Spinal cord (tissue), 10 donors: ENCODE measurements at places on chromosomes 2 and 18.

DNA sequence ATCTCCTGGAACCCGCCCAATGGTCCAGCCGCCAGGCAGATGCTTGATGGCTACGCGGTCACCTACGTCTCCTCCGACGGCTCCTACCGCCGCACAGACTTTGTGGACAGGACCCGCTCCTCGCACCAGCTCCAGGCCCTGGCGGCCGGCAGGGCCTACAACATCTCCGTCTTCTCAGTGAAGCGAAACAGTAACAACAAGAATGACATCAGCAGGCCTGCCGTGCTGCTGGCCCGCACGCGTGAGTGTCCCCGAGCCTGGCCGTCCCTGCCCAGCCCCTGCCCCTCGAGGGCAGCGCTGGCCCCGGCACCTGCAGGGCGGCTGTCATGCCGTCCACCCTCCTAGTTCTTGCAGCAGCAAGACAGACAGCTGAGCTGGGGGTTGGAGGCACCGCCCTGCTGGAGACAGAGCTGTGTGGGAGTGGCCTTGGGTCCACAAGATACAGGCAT is 36.7 kb downstream of the MTERF4 start:
- no peak for DNase-seq

GRCh38 chr18:74758995-74759394 is 161.3 kb downstream of the ZNF407 start:
- no peak for DNase-seq

DNA sequence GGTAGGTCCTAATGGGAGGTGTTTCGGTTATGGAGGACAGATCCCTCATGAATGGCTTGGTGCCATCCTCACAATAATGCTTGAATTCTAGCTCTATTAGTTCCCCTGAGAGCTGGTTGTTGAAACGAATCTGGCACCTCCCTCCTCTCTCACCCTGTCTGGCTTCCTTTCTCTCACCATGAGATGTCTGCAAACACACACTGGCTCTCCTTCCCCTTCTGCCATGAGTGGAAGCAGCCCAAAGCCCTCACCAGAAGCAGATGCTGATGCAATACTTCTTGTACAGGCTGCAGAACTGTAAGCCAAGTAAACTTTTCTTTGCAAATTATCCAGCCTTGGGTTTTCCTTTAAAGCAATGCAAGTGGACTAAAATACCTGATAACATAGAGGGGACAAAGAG is 86.6 kb downstream of the RND3 start:
- no peak for DNase-seq

DNA sequence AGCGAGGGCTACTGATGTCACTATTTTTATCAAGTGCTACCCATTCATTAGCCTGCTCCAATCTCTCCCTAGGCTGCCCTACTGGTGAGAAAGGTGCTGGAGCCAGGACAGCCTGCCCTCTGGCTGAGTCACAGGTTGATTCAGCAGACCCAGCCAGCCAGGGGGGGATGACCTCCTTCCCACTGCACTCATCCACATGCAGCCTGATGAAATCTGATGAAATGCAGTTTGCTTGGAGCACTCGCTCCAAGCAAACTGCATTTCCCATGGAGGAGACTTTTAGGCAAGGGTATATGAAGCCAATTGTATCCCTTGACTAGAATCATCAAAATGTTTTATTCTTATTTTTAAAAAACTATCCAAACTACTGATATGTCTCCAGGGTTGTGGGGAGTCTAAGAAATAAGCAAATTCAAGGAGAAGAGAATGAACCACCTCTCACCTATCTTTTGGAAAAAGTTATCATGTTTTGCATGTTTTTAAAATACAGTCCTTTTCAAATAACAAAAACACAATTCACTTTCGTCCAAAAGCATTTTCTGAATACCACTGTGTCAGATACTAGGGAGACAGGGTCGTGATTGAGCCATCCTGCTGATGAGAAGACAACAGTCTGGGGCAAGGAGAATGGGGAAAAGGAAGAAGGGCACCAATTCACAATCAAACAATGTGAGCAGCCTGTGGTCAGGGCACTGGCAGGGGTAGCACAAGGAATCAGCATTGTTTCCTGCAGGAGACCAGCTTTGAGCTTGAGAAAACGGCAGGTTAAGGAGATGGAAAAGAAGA is 128.3 kb downstream of the AFF3 start:
- DNase-seq = no peak

- no peak for DNase-seq
Observed at GRCh38 chr2:239793836-239794235, 231.3 kb downstream of the NDUFA10 start.

- no peak for DNase-seq
Observed at GRCh38 chr2:70995426-70995729, 705 bp upstream of the TEX261 start.

DNA sequence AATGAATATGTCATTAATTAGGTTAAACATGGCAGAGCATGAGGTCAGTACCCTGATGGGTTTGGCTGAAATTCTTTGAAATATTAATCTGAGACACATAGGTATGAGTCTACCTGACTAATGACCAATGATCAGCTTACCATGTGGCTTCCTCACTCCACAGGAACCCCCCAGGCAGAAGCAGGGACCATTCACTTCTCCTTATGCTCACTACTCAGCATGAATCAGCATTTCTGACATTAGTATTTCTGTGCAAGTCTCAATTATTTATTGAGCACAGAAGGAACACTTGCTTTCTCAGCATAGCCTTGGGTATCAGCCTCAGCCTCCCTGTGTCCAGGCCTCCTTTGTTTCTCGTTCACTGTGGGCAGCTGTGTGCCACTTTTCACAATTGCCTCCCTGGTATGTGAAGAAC is 9.3 kb upstream of the KCNE4 start:
- DNase-seq = no peak

DNA sequence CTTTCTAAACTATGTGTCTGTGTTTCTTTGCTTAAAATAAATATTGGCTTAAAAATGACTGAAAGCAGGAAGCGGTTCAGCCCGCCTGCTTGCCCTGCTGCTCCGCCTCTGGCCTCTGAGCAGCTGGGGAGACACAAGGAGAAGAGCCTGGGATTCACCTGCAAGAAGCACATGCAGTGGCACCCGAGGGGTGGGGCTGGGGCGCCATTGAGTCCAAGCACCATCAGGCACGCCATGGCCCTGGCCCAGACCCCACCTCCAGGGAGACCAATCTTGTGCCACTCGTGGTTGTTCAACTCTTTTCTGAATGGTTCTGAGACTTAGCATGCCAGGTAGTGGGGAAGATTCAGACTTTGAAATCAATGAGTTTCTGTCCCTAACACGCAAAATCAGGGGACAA is 495.5 kb upstream of the MYT1L start:
- no peak for DNase-seq

DNA sequence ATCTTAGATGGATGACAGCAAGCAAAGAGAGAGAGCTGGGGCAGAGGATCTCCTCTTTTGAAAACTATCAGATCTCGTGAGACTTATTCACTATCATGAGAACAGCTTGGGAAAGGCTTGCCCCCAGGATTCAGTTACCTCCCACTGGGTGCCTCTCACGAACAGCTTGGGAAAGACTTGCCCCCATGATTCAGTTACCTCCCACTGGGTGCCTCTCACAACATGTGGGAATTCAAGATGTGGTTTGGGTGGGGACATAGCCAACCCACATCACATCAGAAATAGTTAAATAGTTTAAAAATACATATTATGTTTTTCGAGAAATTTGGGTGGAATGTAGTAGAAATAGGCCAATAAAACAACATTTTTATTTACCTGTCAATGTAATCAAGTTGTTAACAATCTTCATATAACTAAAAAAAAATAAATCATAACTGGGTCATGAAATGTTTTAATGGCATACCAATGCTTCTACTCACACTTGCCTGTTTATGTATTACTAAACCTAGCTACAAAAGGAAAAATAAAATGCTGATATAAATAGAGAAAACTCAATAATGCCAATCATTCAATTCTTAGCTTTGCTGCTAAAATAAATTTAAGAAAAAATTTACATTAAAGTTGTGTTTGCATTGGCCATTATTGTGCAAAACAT is 608.9 kb downstream of the SUCLG1 start:
- no peak for DNase-seq

GRCh38 chr2:237351796-237352195 is 62.2 kb downstream of the COL6A3 start:
- no peak for DNase-seq

- no peak for DNase-seq
Observed at GRCh38 chr2:237904831-237905599, 45.6 kb downstream of the RAMP1 start.

GRCh38 chr2:236170590-236171165 is 2.5 kb upstream of the GBX2 start:
- DNase-seq = peak; percentile 36

- DNase-seq = no peak
Observed at GRCh38 chr2:195961873-195962272, 106.8 kb downstream of the DNAH7 start.

DNA sequence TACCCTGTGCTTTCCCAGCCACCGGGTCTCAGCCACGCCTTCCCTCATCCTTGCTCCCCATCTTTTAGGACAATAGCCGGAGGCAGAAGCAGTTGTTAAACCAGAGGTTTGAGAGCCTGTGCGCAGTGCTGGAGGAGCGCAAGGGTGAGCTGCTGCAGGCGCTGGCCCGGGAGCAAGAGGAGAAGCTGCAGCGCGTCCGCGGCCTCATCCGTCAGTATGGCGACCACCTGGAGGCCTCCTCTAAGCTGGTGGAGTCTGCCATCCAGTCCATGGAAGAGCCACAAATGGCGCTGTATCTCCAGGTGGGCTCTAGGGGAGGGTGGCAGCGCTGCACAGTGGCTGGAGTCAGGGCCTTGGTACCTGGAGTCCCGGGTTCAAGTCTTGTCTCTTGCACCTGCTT is 2.7 kb downstream of the UCN start:
- DNase-seq = no peak

GRCh38 chr2:49978341-49978740 is 824.0 kb upstream of the FSHR start:
- DNase-seq = no peak

GRCh38 chr2:5377323-5377722 is 314.9 kb upstream of the SOX11 start:
- DNase-seq = no peak

DNA sequence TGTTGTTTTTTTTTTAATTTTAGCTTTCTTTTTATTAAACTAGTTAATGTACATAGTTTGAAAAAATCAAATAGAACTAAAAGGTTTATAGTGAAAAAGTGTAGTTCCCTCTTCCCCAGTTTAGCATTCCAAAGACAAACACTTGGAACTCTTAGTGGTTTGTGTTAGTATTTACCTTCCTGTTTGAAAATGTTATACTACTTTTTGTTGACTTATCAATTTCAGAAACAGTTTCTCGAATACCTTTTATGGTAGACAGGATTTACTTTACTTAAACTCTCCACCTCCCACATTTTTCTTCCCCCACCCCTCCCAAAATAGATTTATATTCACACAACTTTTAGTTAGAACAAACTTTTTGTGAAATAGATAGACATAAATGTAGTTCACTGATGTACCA is 26.7 kb downstream of the PLEKHA3 start:
- no peak for DNase-seq

DNA sequence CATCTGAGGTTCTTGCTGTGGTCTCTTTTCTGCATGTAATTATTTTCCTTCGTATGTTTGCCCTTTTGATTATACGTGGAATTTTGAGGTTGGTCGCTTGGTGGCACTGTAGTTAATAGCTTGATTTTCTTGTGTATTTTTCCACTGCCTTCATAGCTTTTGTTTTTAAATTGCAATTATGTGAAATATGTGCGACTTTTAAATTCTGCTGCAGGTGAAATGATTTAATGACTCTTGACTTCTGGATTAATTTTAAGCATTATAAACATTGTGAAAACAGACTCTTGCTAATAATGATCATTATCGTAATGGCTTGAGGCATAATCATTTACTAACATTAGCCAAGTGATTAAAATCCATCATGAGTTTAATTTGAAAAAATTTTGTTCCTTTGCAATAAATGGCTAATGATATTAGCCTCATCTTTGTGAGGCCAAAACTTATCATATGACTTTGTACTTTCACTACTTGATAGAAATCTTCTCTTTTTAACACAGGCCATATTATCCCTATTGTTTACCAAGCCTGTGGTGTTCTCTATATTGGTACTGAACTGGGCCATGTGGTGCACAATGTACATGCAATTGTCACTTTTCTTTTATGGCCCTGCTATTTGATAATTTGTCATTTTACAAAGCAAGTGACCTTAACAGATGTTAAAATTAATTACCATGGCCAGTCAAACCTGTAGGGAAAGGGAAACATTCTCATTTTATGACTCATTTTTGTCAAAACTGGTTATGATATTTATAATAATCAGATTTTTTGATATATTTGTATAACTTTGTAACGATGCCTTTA is 62.8 kb upstream of the NEUROD1 start:
- DNase-seq = peak; percentile 87

GRCh38 chr18:63701952-63702351 is 808 bp upstream of the SERPINB11 start:
- no peak for DNase-seq

DNA sequence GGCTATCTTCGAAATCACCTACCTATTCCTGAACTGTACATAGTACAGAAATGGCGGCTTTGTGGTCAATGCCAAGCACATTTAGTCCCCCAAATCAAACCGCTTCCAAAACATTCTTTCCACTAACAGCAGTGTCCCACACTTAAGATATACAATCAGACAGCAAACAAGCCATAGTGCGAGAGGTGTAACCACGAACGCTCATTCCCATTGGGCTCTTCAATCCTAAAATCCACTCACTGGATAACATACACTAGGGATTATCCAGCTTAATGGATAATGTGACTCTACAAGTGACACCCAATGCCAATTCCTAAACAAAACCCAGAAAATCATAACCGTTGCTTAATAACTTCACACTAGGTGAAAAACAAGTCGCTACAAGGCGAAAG is 2.0 kb downstream of the XPO1 start:
- DNase-seq = peak; percentile 44

DNA sequence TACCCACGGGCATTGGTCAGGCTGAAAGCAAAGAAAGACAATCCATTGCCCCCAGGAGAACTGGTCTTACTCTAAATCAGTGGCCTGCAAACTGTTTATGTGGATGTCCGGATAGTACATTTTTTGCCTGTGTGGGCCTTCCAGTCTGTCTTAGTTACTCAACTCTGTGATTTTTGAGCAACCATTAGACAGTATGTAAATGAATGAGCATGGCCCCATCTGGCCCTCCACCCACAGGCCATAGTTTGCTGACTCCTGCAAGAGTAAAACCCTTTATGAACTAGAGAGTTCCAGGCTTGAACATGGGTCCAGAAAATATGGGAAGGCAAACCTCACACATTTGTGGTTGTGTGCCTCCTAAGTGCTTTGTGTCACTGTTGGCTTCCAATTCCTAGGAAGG is 55.7 kb upstream of the CYP1B1 start:
- no peak for DNase-seq
